ENCODE measurements at places on chromosomes 2 and 18. TPM values are rescaled to one million over a fixed set of nuclear protein-coding genes. Genes with fewer than 3 reads are reported as not detected.
A peak's percentile ranks its signal among the peaks of the same experiment; 100 is the strongest.

DNA sequence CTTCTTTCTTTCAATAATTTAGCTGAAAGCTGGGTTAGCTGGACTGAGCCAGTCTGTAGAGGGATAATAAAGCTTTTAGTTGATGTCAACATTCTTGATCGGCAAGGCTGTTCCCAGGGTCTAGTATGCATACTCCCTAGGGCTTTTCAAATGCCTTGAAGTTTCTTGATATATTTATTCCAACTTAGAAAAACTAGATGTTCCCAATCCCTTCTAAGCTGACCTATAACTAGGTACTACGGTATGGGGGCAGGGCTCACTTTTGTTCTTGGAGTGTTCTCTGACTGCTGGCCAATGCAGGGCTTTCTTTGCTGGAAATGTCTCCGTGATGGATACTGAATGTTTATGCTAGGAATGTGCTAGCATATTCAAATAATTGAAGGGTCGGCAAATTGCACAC is 258.6 kb upstream of the TANK start:
- DNase-seq, result no peak

The PIK3C3 gene
- total RNA-seq, result 56.7 TPM

GRCh38 chr2:167100506-167100905 is 212.2 kb downstream of the XIRP2 start:
- no peak for DNase-seq

- DNase-seq, result no peak
Observed at GRCh38 chr18:58338961-58339592, 289.8 kb downstream of the ALPK2 start.

The C2orf15 gene
- 1.2 TPM for total RNA-seq

GRCh38 chr2:33304032-33304864 is 172.2 kb upstream of the RASGRP3 start:
- DNase-seq, result no peak

The CIB4 gene
- not detected for total RNA-seq

GRCh38 chr18:48825101-48825745 is 125.5 kb downstream of the SMAD7 start:
- DNase-seq, result peak; percentile 2

The UGT1A7 gene
- not detected for total RNA-seq

GRCh38 chr2:71736091-71736861 is 282.9 kb downstream of the DYSF start:
- no peak for DNase-seq

The CRYBA2 gene
- total RNA-seq, result not detected

- DNase-seq, result no peak
Observed at GRCh38 chr2:205358351-205358815, 323.9 kb upstream of the NRP2 start.

DNA sequence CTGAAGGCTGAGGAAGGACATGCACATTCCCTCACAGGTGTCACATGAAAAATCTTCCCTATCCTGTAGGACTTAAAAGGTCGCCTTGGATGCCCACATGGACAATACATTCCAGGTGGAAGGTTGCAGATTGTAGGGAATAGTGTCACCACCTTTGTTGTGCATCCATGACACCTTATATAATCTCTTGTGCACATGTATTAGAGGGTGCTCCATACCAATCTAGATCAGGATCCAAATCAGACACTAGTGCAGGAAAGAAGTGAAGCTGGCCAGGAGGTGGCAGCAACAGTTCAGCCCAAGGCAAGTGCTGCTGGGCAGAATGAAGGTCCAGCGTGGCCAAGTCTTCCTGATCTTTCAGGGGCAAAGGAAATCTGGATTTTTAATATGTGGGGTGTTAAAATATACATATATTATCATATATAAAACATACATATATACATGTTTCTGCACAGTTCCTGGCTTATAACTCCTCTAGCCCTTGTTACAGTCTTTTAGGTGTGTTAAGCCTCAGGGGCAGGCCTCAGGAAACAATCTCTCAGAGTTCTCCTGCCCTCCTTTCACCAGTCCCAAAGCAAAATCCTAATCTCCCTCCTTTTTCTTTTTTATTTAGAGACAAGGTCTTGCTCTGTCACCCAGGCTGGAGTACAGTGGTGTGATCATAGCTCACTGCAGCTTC is 16.6 kb downstream of the NIF3L1 start:
- no peak for DNase-seq

The VWA3B gene
- not detected for total RNA-seq

- DNase-seq, result no peak
Observed at GRCh38 chr2:12486205-12487118, 230.3 kb upstream of the TRIB2 start.

GRCh38 chr18:77068321-77069312 is 64.0 kb downstream of the MBP start:
- DNase-seq, result no peak

DNA sequence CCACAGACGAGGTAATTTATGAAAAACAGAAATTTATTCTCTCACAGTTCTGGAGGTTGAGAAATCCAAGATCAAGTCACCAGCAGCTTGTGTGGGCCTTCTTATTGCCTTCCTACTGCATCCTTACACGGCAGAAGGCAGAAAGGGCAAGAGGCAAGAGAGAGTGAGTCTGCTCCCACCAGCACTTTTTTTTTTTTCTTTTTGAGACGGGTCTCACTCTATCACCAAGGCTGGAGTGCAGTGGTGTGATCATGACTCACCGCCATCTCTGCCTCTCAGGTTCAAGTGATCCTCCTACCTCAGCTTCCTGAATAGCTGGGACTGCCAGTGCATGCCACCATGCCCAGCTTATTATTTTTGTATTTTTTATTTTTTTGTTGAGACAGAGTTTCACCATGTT is 78.5 kb upstream of the HK2 start:
- no peak for DNase-seq

Data from activated B cell treated with CpG ODN at 0.5 μM for 24 hours (primary cell).